ENCODE measurements at places on chromosomes 6 and 20.

- no peak for DNase-seq
Observed at GRCh38 chr6:118371955-118372354, 176.1 kb upstream of the PLN start.

GRCh38 chr6:90907931-90908655 lies 321.2 kb upstream of the MAP3K7 start:
- no peak for DNase-seq

GRCh38 chr6:16751251-16751946 lies 9.9 kb downstream of the ATXN1 start:
- no peak for DNase-seq

DNA sequence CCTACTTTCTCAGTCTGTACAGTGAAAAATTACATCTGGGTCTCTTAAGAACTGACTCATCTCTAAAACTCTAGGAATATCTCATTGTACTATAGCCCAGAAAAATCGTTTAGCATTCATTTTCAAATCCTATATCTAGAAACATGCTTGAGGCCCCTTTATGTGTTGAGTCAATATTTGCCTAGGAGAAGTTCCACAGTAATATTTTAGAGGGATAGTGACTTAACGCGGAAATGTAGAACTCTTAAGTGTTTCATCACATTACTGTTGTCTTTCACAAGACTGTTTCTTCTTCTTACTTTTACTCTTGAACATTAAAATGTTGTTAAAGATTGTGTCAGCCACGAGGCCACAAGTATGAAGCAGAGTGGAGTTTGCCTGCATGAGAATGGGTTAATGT lies 23.0 kb upstream of the MYLIP start:
- no peak for DNase-seq

- DNase-seq, result no peak
Observed at GRCh38 chr20:49569411-49570115, 1.6 kb upstream of the PTGIS start.

DNA sequence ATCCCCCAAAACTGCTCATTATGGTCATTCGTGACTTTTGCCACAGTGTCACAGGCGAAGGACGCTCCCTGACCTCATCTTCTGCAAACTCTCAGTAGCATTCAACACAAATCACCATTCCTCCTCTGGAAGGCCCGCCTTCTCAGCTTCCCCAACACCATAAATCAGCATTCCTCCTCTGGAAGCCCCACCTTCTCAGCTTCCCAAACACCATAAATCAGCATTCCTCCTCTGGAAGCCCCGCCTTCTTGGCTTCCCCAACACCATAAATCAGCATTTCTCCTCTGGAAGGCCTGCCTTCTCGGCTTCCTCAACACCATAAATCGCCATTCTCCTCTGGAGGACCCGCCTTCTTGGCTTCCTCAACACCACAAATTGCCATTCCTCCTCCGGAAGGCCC lies 288.0 kb upstream of the AGPAT4 start:
- no peak for DNase-seq

DNA sequence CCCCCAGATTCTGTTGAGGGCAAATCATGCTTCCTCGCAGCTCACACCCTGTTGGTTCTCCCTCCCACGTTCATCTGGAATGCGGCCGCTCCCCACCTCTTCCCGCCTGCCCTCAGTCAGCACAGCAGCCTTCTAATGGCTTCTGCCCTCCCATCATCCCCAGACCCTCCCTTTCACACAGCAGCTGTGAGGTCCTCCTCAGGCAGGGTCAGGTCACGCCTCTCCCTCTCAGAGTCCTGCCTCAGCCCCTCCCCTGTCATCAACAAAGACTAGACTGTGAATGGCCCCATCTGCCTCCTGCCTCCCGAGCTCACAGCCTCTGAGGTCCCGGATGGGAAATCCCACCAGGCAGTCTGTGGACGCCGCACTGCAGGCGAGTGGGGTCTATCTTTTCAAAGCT lies 7.9 kb upstream of the BHLHE23 start:
- DNase-seq, result no peak

DNA sequence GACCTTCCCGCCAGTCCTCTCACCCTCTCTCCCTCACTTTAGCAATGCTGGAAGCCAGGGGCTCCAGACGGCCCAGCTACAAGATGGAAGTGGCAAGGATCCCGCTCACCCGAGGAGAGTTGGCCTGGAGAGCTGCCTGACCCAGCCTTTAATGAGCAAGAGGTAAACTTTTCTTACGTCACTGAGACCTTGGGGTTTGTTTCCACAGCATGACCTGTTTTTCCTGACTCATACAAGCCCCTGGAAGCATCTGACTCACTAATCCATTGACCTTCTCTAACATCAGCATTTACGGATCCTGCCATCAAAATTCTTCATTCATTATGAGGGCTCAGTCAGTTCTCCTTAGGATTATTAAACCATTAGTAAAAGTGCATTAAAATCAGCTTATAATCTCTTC lies 120.4 kb downstream of the MYLK4 start:
- DNase-seq, result no peak

DNA sequence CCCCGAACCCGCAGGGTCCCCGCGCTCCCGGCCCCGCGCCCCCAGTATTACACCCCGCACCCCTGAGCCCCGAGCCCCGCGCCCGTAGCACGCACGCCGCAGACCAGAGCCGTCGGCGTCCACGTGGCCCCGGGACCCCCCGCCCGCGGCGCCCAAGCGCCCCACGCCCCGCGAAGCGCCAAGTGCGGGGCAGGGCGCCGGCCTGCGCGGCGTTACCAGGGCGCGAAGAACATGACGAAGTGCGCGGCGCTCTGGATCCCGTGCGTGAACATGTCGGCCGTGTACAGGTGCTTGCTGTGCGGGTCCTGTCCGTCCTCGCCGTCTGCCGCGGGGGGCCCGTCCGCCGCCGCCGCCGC lies 312 bp downstream of the TXNDC5 start:
- DNase-seq, result no peak

GRCh38 chr6:134772671-134773360 lies 177.1 kb downstream of the ALDH8A1 start:
- DNase-seq, result no peak

DNA sequence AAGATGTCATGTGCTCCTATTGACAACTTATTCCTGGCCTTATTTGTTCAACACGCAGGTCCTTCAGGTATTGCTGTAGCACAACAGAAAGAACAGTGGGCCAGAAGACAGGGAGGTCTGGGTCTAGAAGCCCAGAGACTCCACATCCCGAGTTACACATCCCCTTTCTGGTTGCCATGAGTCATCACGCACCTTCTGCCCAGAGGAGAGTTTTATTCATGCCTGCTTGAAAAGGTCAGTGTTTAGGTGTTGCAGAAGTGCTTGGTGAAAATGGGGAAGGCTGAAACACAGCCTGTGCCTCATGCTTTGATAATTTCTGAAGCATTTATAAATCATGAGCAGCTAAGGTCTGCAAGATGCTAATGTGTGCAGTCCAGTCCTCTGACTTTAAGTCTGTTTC lies 256.4 kb downstream of the GMPR start:
- DNase-seq, result no peak

- DNase-seq, result no peak
Observed at GRCh38 chr20:48052475-48052835, 267.2 kb upstream of the SULF2 start.

DNA sequence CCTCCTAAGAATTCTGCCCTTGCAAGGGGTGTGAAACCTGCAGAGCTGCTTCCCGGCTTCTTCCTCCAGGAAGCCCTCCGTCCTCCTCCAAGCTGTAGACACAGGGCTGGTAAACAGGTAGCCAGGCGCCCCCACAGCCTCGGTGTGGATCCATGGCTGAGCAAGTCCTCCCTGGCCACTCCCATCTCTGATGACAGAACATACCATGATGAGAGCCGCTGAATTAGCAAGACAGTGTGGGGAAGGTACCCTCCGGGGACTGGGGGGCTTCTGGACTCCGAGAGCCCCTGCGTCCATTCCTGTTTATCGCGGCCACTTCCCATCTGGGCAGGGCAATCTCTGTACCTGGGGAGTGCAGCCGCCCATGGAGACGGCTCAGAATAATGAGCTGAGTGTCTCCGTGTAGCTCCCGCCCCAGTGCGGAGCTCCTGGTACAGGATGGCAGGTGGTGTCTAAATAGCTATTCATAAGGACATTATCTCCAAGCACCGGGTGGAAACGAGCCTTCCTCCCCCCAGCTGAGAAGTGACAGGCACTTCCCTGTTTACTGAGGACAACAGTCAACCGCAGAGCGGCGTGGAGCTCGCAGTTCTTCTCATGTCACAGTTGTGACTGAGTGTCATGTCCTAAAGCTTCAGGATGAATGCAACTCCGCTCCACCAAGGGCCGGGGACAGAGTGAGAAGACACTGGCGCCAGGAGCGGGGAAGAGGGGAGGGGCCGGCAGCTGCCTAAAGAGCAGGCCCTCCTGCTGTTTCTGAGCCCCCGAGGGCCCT lies 22.7 kb upstream of the NTSR1 start:
- DNase-seq, result no peak

GRCh38 chr6:113094779-113095178 lies 747.6 kb downstream of the RFPL4B start:
- no peak for DNase-seq

GRCh38 chr20:40967700-40968099 lies 60.9 kb upstream of the TOP1 start:
- no peak for DNase-seq

DNA sequence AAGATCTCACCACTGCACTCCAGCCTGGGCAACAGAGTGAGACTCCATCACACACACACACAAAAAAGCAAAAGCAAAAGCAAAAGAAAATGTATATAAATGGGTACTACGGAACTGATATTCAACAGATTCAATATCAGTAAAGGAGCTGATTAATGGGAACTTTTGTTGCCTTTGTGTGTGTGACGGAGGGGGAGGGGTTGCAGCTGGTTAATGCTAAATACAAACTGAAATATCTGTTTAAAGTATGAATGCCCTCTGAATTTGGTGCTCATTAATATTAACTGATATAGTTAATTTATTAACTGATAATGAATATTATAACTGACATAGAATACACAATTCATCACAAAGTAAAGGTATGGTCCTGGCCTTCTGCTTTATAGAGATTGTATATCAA lies 8.4 kb downstream of the NCOA6 start:
- no peak for DNase-seq

- DNase-seq, result no peak
Observed at GRCh38 chr6:24481449-24481848, 7.9 kb downstream of the GPLD1 start.

DNA sequence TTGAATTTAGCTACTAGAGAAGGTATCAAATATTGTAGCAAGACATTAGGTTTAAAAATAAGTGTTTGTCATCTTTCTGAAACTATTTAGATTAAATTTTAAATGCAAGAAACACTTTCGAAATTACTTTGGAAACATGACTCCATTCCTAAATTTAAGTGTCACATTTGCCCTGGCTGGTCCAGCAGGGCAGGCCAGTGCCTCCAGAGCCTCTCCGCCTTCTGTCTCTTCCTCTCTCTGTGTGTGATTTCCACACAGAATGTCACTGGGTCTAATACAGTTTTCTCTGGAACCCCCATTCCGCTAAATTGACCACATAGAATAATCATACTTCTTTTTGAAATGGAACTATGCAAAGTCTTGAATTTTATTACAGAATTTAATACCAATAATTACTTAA lies 111.5 kb downstream of the SOBP start:
- no peak for DNase-seq

DNA sequence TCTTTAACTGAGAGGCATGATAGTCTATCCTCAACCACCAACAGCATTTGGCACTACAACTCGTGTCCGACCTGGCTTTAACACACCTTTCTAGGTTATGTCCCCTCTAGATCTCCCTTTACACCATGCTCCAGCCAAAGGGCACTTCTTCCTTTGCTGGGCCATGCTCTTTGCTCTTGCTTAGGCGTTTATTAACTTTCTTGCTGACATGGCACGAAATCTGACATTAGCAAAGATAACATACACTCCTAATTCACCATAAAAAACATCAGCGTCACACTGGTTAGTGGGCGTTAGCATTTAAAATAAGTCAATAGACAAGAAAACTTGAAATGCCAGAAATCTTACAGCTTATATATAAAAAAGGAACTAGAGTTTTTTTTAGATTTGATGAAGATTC lies 47.3 kb upstream of the ADGRG6 start:
- DNase-seq, result no peak

GRCh38 chr6:53199156-53199555 lies 50.5 kb upstream of the GCM1 start:
- no peak for DNase-seq

DNA sequence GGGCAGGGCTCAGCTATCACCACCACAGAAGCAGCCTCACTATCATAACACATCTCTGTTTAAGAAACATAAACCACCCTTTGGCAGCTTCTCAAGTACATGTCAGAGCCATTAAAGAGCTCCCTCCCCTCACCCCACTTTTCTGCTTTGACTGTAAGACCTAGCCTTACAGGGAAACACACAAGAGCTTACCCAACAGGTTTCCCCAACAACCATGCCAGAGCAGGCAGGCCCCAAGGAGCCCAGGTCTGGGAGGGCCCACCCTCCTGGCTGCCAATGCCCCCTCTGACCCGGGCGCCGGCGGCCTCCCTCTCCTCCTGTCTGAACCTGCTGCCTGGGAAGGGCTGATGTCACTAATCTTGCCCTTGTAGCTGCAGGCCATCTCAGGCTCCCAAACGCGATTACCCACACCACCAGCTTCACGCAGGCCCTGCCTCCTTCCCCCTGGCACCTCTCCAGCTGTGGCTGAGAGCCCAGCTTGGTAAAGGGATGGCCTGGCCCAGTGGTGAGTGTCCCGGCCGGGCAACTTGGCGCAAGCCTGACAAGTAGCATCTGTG lies 402.0 kb downstream of the MAFB start:
- no peak for DNase-seq

DNA sequence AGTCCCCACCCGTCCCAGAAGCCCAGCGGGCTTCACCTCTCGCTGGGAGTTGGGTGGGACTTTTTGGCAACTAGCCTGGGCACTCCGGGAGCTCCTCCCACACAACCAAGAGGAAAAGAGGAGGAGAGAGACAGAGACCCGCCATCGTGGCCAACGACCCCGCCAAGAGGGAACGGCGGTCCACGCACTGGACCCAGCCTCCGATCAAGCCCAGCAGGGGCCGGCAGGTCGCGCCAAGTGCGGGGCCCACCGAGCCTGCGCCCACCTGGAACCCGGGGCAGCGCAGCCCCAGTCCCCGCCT lies 3.0 kb upstream of the TMEM14C start:
- no peak for DNase-seq
